ENCODE measurements at places on chromosomes 12 and 14. TPM values are rescaled to one million over a fixed set of nuclear protein-coding genes. Genes with fewer than 3 reads are reported as not detected.

Gene SVOP
- 2.1 TPM for total RNA-seq

Gene RAD9B
- total RNA-seq = 0.33 TPM

DNA sequence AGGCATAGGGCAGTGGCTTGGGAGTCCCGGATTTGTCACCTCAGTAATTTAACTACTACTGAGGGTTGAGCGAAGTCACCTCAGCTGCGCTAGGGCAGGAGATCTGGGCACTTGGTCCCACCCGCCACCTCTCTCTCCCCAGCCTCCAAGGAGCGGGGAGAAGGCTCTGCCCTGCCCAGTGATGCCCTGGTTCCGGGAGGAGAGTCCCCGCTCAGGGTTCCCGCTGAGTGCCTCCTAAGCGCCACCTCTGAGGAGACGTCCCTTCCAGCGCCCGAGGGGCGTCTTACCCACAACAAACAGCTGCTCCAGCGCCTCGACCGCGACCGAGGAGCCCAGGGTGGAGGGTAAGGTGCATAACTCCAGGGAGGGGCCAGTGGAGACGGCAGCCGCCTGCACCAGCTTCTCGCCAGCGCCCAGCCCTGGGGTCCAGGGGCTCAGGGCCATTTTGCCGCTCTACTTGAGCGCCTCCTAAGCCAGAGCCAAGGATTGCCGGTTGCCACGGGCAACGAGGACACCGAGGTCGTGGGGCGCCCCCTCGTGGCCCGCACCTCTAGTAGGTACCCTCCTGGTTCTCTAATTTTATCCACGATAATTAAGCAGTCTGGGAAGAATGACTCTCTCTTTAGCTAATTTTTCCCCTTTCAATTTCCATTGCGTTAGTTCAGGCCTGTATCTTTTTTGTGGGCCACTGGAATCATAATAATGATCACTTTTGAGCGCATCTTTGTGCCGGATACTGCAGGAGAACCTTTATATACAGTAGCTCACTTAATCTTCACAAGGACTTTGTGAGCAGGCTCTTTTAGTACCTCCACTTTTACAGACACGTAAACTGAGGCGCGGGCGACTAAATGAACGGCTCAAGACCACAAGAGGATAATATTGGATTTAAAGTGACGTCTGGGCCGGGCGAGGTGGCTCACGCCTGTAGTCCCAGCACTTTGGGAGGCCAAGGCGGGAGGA, at the start of gene CCDC175:
TSS of gene CCDC175 (minus strand) at position 481 of the 963 bp plus-strand sequence. CDS start at position 444, 37 bp downstream.
- H3K36me3 ChIP-seq = no peaks in the 10 kb centered on the region
- H3K27ac ChIP-seq = no peak within 1 kb of the TSS
- DNase-seq = peak; percentile 87

GRCh38 chr14:67883717-67884116, 64.1 kb downstream of the RAD51B start:
- no peaks in the 10 kb centered on the region for H3K27me3 ChIP-seq
- no peaks in the 10 kb centered on the region for H3K36me3 ChIP-seq
- no peak overlapping the region for H3K27ac ChIP-seq
- H3K4me3 ChIP-seq = no peak overlapping the region
- peaks cover 15% of the 10 kb centered on the region for H3K4me1 ChIP-seq

DNA sequence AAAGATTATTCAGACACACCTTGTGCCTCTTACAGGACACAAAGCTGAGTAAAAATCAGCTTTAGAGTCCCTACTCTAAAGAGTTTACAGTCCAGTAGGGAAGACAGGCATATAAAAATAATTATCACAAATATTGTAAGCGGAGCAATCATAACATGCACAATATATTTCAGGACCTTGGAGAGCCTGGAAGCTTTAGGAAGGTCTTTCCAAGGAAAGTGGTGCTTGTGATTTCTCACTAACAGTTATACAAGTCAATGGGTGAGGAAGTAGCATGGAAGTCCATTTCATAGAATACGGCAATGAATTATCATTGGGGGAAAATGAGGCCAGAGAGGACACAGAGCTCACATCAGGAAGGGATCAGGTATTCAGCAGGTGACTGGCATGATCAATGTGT, 268.3 kb downstream of the C12orf50 start:
- peaks cover 9% of the 10 kb centered on the region for H3K4me1 ChIP-seq
- no peaks in the 10 kb centered on the region for H3K36me3 ChIP-seq
- H3K27me3 ChIP-seq = no peaks in the 10 kb centered on the region
- no peak overlapping the region for H3K4me3 ChIP-seq
- DNase-seq = no peak

DNA sequence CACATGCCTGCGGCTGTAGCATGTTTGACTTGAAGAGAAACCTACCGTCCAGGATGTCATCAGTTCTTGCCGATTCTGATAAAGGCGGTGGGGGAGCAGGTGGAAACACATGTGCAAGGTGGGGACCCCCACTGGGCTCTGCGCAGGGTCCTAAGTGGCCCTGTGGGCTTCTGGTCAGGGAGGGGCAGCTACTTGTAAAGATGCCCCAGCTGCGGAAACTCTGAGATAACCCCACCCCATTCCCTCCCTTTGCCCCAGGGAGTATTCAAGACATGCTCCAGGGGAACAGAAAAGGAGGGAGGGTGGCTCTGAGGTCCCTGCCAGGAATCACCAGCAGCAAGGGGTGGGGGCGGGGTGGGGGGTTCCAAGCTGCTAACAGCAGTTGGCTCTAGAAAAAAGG, 67.6 kb downstream of the PIWIL1 start:
- no peaks in the 10 kb centered on the region for H3K36me3 ChIP-seq
- no peaks in the 10 kb centered on the region for H3K4me1 ChIP-seq
- H3K4me3 ChIP-seq = no peak overlapping the region
- no peak overlapping the region for H3K27ac ChIP-seq
- peaks cover 5% of the 10 kb centered on the region for H3K27me3 ChIP-seq

Gene AICDA
- total RNA-seq = not detected

DNA sequence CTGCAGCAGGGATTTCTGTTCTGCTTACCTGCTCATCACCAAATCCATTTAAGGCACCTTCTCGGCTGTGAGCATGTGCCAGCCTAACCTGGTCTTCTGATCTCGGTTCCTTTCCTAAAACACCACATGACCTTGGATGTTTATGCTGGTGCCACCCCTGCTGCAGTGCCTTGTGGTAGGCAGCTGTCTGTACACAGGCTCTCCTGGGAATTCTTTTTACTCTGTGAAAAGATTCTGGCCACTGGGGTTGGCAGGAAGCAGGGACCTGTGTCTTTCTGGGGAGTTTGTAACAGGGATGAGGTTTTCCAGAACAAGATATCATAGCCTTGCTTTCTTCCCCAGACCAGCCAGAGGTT, 10.4 kb upstream of the PLEKHG3 start:
- H3K36me3 ChIP-seq = no peaks in the 10 kb centered on the region
- peaks cover 73% of the 10 kb centered on the region for H3K27me3 ChIP-seq
- DNase-seq = no peak

DNA sequence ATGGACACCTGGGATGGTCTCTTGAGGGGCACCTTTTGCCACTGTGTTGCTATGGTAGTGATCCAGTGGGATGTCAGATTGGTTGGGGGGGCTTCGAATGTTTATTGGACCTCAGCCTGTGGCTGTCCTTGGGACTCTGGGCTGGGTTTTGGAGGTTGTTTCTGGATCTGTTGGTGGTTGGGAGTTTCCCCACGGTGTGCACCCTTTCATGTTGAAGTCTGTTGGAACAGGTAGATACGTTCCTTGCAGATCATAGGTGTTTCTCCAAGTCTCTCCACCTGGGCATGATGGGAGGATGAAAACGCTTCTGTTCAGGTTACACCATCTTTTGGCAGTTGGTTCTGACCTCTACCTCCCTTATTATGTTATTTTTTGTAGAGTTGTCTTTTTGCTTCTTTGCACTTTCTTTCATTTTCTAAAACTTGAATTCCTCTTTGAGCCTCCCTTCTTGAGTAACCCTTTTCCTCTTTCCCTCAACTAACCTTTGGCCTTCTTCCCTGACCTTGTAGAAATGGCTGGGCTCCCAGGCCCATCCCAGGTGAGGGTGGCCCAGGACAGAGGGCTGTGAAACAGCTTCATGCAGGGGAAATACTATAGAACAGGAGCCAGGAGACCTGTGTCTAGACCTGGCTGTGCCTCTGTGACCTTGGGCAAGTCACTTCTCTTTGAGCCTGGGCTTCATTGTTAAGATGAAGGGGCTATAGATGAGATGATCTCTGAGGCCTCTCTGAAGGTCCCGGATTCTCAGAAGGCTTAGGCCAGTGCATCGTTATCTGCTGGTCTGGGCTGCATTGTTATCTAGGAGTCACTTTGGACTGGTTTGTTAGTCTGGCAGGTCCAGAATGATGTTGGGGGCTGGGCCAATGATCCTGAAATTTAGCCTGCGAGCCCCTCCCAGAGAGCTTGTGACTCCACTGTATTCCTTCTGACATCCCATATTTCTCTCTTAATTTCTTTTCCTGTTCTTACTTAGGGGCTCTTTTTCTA, 2.0 kb downstream of the ATN1 start:
- H3K36me3 ChIP-seq = peaks cover 12% of the 10 kb centered on the region
- peak overlapping the region; percentile 99 for H3K4me3 ChIP-seq
- H3K27me3 ChIP-seq = no peaks in the 10 kb centered on the region
- peak overlapping the region; percentile 95 for H3K27ac ChIP-seq
- H3K4me1 ChIP-seq = peaks cover 57% of the 10 kb centered on the region
- no peak for DNase-seq

Gene CD163
- 2.0 TPM for total RNA-seq

- H3K27ac ChIP-seq = no peak overlapping the region
- no peaks in the 10 kb centered on the region for H3K36me3 ChIP-seq
- no peaks in the 10 kb centered on the region for H3K4me1 ChIP-seq
- no peaks in the 10 kb centered on the region for H3K27me3 ChIP-seq
Measured at GRCh38 chr14:95857275-95857674, 19.4 kb upstream of the TUNAR start.

- no peak overlapping the region for H3K27ac ChIP-seq
- H3K4me3 ChIP-seq = no peak overlapping the region
Measured at GRCh38 chr14:74867673-74868072, 8.3 kb downstream of the PROX2 start.

DNA sequence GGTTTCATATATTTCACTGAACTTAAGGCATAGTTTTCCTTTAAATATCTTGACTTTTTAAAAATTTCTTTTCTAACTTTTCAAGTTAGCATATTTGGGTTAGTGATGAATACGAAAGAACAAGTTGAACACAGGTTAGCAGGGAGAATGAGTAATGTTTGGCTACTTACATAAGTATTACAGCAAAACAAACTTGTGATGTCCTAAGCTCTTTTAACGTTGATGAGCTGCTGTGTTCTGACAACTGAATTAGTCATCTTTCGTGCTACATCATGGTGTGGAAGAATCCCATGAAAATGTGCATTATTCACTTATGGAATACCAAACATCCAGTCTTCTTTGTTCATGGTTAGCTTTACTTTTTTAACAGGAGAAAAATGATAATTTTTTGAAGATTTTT, 36.3 kb upstream of the PDZRN4 start:
- no peaks in the 10 kb centered on the region for H3K27me3 ChIP-seq
- H3K4me1 ChIP-seq = no peaks in the 10 kb centered on the region
- H3K27ac ChIP-seq = no peak overlapping the region
- H3K4me3 ChIP-seq = no peak overlapping the region
- H3K36me3 ChIP-seq = no peaks in the 10 kb centered on the region

Gene SAMD15
- 9.5 TPM for total RNA-seq

DNA sequence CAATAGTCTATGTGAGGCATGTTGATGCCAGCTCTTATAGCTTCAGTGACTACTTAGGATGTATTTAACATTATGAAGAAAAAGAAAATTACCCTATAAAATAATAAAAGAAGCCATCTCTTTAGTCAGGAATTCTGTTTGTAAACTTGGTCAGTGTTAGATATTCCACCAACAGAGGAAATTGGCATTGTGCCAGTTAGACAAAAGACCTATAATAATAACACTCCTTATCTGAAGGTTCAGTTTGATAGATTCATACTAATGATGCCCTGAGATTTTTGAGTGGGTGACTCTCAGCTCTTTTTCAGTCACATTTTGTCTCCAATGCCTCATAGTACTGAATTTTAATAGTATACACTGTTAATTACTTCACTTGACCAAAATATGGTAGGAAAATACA, 6.6 kb downstream of the SYT10 start:
- no peaks in the 10 kb centered on the region for H3K36me3 ChIP-seq
- H3K4me1 ChIP-seq = peaks cover under 1% of the 10 kb centered on the region
- no peak overlapping the region for H3K27ac ChIP-seq
- peaks cover 18% of the 10 kb centered on the region for H3K27me3 ChIP-seq
- H3K4me3 ChIP-seq = no peak overlapping the region

DNA sequence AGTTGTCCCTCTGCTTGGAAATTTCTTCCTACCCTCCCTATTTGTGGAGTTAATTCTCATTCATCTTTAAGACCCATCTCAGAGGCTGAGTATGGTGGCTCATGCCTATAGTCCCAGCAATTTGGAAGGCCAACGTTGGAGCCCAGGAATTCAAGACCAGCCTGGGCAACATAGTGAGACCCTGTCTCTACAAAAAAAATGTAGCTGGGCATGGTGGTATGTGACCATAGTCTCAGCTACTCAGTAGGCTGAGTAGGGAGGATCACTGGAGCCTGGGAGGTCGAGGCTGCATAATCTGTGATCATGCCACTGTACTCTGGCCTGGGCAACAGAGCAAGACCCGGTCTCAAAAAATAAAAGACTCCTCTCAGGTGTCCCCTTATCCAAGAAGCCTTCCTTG, 125.1 kb downstream of the SUDS3 start:
- no peaks in the 10 kb centered on the region for H3K27me3 ChIP-seq
- no peak overlapping the region for H3K27ac ChIP-seq
- H3K36me3 ChIP-seq = no peaks in the 10 kb centered on the region
- DNase-seq = no peak
- no peak overlapping the region for H3K4me3 ChIP-seq

DNA sequence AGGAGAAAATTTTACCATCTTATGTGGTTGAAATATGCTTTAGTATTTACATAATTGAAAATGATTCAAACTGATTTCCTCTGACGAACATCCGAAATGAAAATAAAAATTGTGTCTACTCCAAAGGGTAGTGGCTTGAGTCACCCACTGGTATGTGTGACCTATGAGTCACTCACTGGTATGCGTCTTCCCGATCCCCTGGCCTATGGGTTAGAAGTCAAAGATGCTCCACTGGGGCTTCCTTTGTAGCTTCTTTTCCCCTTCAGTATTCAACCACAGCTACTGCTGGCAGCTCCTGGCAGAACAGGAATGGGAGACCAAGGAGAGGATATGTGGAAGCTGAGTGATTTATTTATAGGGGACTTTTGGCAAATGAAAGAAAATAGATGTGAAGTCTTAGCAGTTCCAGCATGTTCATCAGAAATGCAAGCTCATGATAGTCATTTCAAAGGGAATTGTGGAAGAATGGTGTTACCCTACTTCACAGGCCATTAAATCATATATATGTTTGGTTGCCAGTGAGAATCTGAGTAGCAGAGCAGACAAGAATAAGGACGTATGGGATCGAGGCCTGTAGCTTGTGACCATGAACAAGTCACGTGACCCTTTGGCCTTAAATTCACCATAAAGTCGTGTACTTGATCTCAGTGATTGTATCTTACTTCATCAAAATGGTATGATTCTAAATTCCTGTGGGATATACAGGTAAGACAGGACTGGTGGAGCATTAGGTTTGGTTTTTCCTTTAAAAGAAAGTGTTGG, 108.3 kb downstream of the CRADD start:
- DNase-seq = no peak
- no peak overlapping the region for H3K27ac ChIP-seq
- no peaks in the 10 kb centered on the region for H3K4me1 ChIP-seq

All from progenitor cell of endocrine pancreas (in vitro differentiated cells).